GM04504 (cell line): ENCODE measurements at places on chromosomes 5 and 9.

DNA sequence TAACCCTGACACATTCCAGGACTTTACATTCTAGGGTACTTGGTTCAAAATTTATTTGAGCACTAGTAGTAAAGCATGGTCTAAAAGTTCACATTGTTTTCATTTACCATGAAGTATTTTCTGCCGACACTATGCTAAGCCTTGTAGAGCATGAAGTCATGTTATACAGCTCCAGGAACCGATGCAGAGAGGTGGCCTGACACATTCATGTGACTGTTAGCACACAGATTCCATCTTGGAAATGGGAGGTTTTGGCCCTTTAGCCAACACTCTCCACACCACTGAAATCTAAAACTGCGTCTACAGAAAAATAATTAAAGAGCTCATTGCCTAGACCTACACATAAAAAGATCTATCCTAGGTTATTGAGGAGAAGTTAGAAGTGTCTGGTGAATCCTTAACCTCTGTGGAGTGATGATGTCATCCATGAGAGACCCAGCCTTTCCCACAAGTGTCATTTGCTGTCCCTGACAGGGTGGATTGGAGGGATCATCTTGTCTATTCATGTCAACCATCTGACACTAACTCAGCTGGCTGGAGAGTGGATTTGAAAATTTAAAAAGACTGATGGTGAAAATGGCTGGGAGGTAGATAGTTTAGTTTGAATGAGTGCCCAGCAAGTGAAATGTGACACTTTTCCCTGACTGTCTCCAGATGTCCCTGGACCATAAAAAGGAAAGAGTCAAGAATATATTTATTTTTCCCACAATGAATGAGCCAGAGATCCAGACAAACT is 1.3 kb downstream of the RANBP3L start:
- no peak for DNase-seq

- no peak for DNase-seq
Observed at GRCh38 chr5:41193456-41194205, 19.7 kb downstream of the C6 start.

GRCh38 chr5:151254556-151254955 is 1.6 kb downstream of the GM2A start:
- DNase-seq: no peak

- no peak for DNase-seq
Observed at GRCh38 chr5:34061993-34062392, 19.0 kb upstream of the C1QTNF3 start.

GRCh38 chr5:157890836-157891597 is 32.1 kb upstream of the CLINT1 start:
- no peak for DNase-seq

GRCh38 chr5:101580591-101580990 is 677.5 kb upstream of the ST8SIA4 start:
- DNase-seq: no peak

GRCh38 chr5:14266171-14266570 is 123.0 kb downstream of the TRIO start:
- DNase-seq: no peak

- no peak for DNase-seq
Observed at GRCh38 chr5:111952555-111952954, 195.6 kb upstream of the NREP start.

- DNase-seq: no peak
Observed at GRCh38 chr5:17991775-17992174, 357.5 kb downstream of the TAF11L14 start.
